NCI-H2081 treated with DMSO at 0.1 percent for 48 hours (cell line): ENCODE measurements at places on chromosomes 11 and 22.

GRCh38 chr11:13686776-13687175 lies 18.3 kb downstream of the FAR1 start:
- no peak for DNase-seq

DNA sequence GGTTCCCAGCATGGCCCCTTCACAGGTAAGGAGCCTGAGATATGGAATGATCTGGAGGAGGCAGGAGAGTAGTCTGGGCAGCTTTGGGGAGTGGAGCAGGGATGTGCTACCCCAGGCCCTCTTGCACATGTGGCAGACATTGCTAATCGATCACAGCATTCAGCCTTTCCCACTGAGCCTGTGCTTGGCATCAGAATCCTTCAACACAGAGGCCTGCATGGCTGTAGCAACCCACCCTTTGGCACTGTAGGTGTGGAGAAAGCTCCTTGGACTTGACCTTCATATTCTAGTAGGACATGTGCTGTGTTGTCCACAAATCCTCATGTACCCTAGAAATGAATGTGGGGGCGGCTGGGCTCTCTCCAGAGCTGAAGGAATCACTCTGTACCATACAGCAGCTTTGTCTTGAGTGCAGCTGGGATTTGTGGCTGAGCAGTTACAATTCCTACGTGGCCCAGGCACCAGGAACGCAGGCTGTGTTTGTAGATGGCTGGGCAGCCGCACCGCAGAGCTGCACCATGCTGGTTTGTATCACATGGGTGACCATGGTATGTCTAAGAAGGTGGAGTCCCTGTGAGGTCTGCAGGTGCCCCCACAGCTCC lies 21.8 kb upstream of the PPP6R3 start:
- DNase-seq = no peak

- DNase-seq = no peak
Measured at GRCh38 chr11:78170874-78171549, 17.4 kb downstream of the KCTD21 start.

- no peak for DNase-seq
Measured at GRCh38 chr11:118843565-118843964, 40.1 kb upstream of the CXCR5 start.

DNA sequence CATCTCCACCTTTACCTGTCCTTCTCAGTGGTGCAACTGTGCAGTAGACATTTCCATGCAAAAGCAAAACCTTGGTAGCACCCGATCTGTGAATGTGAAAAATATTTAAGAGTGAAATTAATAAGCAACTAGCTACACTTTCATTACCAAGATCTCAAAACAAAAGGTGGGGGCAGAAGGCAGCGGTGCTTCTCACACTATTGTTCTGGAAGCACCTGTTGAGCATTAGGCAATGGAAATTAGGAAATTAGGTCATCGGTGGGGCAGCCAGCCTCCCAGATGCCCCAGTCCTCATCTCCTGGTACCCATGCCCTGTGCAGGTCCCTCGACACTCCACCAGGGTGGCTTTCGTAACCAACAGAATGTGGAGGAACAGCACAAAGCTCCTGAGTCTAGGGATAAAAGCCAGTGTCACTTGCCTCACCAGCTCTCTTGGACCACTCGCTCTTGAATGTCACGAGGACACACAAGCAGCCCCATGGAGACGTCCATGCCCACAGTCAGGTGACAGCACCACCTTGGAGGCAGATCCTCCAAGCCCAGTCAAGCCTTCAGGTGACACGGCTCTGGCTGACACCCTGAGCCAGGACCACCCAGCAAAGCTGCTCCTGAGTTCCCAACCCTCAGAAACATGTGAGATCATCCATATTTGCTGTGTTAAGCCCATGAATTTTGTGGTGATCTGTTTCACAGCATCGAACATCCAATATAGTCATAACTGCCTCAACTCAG lies 3.3 kb downstream of the LTO1 start:
- no peak for DNase-seq

GRCh38 chr11:3840004-3840869 lies 522 bp downstream of the RHOG start:
- no peak for DNase-seq

DNA sequence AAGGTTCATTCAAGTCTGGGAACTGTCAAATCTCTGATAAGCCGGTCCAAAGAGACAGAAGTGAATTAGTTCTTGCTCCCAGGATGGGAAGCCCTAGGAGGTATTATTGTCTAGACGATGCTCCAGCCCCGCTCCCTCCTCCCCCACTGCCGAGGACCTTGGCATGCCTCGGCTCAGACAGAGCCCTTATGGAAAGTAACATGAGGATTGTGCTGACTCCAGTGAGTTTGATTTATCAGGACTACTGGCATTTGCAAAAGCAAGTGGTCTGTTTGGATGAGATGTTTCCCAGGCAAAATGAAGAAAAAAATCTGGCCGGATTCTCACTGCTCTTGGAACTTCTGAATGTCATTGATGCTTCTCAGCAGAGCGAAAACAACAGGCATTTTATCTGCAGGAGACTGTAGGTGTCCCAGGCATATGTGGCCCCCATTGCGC lies 341.0 kb downstream of the ETS1 start:
- DNase-seq = no peak

DNA sequence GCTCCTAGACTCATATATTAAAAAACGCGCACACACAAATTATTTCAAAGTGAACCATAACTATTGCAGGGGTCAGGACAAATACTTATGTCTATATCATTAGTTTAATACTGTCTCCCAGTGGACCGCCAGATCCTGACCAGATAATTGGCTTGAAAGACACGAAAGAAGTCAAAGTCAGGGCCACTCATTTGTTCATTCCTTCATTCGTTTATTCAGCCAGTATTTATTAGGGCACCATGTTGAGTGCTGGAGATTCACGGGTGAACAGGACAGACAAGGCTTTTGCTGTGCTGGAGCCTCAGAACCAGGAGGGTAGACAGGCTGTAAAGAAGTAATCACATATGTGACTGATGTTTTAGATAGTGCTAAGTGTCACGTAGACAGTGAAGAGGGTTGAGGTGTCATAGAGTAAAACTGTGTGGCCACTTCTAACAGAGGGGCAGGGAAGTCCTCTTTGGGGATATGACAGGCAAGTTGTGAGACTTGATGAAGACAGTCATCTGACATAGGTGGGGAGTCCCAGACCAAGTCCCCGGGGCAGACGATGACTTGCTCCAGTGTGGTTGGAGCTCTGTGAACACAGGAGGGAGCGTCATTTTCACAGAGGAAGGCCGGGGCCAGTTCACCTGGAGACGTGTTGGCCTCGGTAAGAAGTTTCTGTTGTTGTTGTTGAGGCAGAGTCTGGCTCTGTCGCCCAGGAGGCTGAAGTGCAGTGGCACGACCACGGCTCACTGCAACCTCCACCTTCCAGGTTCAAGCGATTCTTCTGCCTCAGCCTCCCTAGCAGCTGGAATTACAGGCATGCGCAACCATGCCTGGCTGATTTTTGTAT lies 25.9 kb downstream of the RBX1 start:
- no peak for DNase-seq

DNA sequence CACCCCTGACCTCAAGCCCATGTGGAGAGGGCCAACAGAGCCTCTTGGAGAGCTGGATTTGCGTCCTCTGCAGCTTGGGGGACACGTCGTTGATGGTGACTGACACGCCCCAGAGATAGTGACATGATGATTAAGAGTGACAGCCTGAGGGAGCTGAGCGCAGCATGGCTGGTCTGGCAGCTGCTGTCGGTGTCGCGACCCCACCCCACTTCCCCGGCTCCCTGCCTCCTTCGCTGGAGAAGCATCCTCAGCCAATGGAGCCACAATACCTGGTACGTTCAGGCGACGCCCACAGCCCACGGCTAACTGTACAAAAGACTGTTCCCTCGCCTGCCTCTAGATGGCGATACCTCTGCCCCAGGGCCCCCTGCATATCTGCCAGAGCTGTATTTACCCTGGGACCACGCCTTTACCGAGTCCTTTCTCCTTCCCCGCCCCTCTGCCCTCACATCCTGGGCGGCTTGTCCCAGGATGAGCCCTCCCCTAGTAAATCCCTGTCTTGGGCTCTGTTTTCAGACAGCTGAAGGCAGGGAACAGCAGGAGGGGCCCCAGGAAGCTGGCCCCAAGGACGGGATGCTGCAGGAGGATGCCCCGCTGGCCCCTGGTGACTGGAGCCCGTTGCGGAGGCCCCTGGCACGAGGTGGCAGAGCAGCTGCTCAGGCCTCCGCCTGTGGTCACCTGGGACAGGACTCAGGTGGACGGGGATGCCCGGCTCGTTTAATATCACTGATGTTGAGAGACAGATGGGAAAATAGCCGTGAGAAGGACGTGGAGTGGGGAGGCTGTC lies 90.6 kb downstream of the RPS6KA4 start:
- DNase-seq = no peak

- DNase-seq = no peak
Measured at GRCh38 chr22:19478901-19479354, at the start of gene UFD1. TSS of gene UFD1 (minus strand) at chr22:19479193. CDS start at chr22:19479085, 108 bp downstream.

DNA sequence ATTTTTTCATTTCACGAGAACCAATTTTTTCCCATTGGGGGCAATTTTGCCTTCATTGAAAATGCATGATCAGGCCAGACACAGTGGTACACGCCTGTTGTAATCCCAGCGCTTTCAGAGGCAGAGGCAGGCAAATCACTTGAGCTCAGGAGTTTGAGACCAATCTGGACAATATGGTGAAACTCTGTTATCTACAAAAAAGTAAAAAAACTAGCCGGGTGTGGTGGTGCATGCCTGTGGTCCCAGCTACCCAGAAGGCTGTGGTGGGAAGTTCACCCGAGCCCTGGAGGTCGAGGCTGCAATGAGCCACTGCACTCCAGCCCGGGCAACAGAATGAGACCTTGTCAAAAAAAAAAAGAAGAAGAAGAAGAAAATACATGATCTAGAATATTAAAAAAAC lies 19.2 kb upstream of the UPK3A start:
- no peak for DNase-seq

GRCh38 chr11:108524422-108524821 lies 26.2 kb upstream of the POGLUT3 start:
- DNase-seq = no peak

GRCh38 chr11:76209375-76209972 lies 3.2 kb upstream of the WNT11 start:
- DNase-seq = no peak

DNA sequence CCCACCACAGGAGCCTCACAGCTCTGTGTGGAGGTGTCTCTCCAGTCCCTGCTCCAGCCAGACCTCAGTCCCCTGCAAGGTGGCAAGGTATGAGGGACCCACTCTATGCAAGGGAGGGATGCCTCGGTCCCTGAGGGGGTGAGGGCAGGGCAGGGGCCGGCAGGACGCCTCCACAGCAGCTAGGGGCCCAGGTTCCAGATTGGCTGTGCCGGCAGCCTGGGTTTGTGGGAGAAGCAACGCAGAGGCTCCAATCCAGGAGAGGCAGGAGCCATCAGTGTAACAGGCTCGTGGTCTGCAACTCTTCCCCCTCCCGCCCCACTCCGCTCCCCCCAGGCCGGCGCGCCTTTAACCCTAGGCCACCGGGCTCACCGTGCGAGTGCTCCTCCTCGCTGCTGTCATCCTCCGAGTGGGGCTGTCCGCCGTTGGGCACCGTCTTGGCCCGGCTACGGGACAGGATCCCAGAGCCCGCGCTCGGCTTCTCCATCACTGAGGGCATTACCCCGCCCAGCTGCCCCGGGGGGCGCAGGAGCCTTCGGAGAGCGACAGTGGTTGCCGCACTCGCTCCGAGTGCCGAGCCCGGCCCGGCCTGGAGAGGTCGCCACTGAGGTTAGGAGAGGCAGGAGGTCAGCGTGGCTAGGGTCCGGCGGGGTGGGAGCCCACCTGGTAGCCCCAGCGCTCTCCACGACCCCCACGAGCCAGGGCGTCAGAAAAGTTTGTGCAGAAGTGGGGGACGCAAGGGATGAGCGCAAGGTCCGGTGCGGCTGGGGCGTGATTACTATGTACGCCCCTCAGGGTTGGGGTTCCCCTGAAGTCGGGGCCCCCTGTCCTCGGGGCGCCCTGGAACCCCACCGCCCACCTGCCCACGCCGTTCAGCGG lies 765 bp downstream of the RCOR2 start:
- no peak for DNase-seq

GRCh38 chr22:31346255-31346732 lies at the start of gene PATZ1:
TSS of gene PATZ1 (minus strand) at chr22:31346346. CDS start at chr22:31345602, 744 bp downstream.
- DNase-seq = no peak

DNA sequence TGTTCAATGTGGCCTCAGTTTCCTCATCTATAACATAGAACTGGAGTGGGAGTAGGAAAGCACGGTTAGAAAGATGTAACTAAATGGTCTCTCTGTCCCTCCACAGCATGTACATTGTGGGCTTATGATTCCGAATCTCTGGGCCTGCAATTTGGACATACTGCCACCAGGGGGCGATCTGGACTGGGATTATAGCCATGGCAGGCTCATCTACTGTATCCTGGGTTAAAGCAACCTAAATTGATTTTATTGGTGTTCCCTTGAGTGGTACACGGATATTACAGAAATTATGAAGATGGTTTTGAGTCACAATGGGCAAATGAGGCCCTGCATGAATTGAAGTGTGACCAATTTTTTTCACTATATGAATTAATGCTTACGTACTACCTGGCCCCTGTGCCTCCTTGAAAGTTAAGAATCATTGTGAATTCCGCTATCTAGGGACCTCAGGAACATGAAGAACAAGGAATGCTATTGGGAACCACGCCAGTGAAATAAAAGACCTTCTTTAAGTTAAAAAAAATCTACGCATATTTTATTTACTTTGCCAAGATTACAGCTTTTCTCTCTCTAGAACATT lies 32.9 kb downstream of the TST start:
- no peak for DNase-seq

- DNase-seq = no peak
Measured at GRCh38 chr11:131686836-131687235, 316.4 kb downstream of the NTM start.

GRCh38 chr11:2547806-2548205 lies 103.0 kb downstream of the KCNQ1 start:
- no peak for DNase-seq

GRCh38 chr11:93537767-93538261 lies 5.4 kb downstream of the SMCO4 start:
- DNase-seq = no peak

DNA sequence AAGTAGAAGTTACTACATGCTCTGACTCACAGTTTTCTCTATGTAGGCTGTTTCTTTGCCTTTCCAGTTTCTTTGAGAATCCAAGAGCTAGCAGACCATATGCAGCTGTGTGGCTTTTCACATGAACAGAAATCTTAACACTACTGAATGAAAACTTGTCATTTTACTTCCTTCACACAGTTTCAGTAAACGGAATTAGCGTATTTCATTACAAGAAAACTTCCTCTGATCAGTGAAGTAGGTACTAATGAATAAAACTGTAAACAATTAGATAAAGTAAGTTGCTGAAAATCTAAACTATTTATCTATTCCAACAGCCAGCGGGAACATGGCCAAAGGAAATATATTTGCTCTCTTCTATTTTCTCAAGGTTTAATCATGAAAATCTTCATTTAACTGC lies 953.2 kb downstream of the LRRC4C start:
- no peak for DNase-seq

GRCh38 chr22:30928401-30928800 lies 40.2 kb downstream of the MORC2 start:
- no peak for DNase-seq
